Peyer's patch (tissue), 4 donors: ENCODE measurements at places on chromosomes 1 and 21. TPM values are rescaled to one million over a fixed set of nuclear protein-coding genes. Genes with fewer than 3 reads are reported as not detected.
A peak's percentile ranks its signal among the peaks of the same experiment; 100 is the strongest.

- no peak for DNase-seq
These were observed 427 bp downstream of the FAM3B start for GRCh38 chr21:41317063-41317392.

- peak; percentile 27 for DNase-seq
These were observed 2.6 kb upstream of the C1orf174 start for GRCh38 chr1:3902571-3903091.

GRCh38 chr1:246785494-246786111, 61.4 kb downstream of the SCCPDH start:
- no peak for DNase-seq

DNA sequence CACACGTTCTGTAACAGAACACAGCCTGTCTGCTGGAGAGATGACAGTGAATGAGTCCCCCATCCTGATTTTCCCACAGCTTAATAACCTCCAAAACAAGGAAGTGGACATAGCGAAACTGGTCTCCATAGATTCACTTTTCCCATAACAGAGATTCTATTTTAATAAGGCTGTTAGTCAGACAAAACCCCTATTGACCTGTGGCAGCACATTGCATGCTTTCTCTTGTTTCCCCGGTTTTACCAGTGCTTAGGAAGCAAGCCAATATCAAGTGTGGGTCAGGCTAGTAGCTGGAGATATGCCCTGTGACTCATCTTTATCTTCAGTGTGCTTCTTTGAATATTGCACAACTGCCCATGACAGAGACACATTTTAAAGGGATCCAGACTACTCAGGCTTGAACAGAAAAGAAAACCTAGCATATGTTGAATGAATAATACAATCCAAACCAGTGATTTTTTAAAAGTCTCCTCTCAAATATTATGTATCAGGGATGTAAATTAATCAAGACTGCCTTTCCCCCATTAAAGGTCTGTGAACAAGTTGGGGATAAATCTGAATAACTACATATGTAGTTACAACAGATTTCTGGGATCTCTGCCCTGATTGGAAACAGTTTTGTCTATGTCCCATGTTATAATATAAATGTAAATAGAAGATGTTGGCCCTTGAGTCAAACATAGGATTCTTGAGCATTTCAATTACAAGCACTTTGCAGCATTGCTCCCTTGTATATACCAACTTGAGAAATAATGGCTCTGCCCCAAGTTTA, 11.9 kb upstream of the CLDN8 start:
- peak; percentile 65 for DNase-seq

- no peak for DNase-seq
These were observed 62.8 kb downstream of the NGF start for GRCh38 chr1:115275216-115275615.

DNA sequence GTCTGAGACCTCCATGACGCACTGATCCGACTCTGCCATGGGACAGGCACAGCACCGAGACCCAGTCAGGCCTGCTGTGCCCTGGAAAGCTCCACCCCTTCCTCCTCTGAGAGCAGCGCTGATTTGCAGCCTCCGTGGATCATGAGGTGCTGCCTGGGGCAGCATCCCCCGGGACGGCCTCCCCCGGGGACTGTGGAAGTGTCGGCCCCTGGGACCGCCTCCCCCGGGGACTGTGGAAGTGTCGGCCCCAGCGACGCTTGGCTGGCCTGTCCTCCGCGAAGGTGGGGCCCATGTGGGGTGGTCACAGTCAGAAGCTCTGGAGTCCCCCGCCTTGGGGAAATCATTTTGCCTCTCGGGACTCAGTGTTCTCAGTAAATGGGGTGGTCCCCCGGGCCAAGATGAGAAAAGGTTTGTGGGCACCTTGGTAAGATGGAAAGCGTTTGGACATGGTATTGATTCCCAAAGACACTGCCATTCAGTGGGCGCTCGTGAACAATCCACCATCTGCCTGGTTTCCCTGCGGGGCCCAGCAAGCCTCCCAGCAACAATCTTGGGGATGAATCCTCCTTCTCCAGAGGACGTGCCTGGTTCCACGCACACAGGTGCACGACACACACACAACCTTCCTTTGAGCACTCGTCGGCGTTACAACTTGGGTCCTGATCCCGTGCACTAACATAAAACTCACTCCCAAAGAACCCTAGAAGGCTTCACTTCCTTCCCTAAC, 3.0 kb downstream of the TFF2 start:
- DNase-seq: no peak

DNA sequence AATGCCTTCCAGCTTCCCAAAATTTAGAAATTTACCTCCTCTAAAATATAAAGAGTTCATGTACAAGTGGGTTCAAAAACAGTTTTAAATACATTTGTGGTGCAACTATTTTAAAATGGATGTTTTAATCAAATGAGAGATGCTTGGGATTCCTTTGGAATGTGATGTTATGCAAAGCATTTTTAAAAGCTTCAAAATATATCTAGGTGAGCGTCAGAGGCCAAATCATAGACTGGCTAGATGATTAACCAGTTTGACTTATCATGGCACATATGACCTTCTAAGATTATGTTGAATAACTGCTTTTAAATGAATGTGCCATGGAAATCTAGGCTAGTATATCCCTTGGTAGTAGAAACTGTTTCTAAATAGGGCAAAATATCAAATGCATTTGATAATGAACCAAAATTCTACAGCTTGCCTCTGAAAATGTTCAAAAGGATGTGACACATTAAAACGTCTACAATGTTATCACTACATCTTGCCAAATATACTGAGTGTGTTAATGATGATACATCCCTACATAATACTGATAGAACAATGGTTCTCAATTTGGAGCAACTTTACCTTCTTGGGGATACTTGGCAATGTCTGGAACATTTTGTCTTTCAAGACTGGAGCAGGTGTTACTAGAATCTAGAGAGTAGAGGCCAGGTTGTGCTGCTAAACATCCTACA, 650.9 kb upstream of the ADGRL2 start:
- DNase-seq: no peak

DNA sequence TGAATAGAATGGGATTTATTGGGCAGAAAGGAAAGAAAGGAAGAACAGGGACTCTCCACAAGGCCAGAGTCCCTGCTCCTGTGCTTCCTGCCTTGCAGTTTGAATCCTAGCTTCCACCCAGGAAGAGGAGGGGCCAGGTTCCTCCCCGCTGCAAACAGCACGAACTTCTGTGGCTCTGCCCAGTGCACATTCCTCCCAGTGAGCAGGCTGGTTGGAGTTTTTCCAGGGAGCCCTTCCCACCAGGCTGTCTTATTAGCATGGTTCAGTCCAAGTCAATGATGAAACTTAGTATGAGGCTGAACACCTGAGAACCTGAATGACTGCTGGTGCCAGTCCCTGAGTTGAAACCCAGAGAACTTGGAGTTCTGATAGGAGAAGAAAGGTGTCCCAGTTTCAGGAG, 247.2 kb downstream of the DUSP10 start:
- DNase-seq: no peak

GRCh38 chr1:175434283-175434860, 241.8 kb upstream of the KIAA0040 start:
- no peak for DNase-seq

- DNase-seq: no peak
These were observed 6.8 kb upstream of the TEKT2 start for GRCh38 chr1:36076979-36077573.

DNA sequence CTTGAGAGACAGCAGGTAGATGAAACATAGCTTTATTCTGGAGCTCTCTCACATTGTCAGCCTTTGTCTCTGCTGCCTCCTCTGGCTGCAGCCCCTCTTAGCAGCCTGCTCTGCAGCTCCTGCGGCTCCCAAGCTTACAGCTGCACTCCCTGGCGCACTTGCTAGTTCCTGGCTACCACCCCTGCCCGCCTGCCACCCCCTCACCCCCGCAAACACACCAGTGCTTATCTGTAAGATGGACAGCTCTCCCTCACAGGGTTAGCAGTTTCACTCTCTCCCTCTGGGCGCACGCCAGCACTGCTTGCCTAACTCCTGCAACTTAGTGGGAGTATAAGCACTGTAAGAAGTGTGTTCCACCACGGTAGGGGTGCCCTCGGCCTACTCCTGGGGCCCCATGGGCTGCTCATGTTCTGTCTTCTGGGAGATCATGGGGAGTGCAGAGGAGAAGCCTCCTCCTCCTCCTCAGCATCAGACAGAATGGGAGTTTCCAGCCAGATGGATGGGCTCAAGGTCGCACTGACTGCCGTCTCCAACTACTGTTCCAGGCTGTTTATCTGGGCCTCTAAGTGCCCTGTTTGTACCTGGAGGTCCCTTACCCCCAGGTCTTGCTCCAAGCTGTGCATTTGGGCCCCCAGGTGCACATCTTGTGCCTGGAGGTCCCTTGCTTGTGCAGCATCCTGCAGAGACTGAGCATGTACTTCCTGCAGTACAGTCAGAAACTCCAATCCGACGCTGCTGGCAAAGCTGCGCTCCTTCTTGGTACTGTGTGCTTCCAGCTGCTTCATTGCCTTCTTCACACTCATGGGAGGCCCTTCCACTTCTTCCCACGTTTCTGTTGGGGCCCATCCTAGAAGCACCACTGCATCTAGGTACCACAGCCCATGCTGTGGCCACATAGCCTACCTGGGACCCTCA, 1388.1 kb downstream of the AMY1C start:
- DNase-seq: peak; percentile 41

DNA sequence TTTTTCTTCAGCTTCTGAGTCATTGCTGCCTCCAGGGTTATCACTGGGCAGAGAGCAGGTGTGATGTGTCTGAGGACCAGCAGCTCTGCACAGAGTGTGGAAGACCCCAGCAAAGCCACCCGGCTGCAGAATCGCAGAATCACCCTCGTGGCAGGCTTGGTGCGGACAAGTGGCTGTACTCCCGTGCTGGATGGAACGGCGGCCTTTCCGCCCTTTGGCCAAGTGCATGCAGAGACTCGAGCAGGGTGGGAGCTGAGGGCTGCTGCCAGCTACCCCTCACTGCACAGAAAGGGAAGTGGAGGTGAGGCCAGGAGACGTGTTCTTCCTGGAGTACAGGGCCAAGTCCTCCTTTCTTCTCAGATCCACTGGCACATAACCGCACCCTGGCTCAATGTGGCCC, 162.5 kb downstream of the PCBP3 start:
- DNase-seq: no peak

DNA sequence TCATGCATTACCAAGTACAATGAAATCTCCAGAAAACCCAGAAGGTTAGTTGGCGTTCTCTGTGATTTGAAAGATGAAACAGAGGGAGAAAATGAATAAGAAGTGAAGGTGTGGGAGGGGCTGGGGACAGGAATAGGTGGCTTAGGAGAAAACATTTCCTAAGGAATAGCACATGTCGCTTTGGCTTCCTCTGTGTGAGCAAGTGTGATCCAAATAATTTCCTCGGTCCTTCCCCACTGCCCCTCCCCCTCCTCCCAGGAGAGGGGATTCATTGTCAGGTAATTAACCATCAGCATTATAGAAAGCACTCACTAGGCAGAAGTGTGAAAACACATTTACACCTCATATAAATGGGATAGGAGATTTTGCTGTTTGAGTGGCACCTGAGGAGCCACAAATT, 105.5 kb downstream of the NUF2 start:
- no peak for DNase-seq

DNA sequence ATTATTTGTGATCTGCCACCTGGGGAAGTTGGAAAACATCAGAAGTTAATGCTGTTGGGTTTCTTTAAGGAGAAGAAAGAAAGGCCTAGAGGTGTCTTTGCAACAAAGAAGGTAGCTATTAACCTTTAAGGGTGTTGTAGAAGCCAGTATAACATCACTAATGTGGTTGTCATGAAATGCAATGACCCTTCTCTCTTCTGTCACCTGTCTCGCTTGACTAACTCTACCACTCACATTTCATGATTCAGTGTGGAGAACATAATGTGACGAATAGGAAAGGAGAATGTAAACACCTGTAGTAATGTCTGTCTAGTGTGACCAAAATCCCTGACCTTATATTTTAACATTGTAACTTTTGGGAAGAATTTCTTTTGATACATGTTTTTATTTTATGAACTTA, 211.7 kb upstream of the UBE2U start:
- DNase-seq: no peak

- no peak for DNase-seq
These were observed 66.0 kb downstream of the COL18A1 start for GRCh38 chr21:45470773-45471524.

DNA sequence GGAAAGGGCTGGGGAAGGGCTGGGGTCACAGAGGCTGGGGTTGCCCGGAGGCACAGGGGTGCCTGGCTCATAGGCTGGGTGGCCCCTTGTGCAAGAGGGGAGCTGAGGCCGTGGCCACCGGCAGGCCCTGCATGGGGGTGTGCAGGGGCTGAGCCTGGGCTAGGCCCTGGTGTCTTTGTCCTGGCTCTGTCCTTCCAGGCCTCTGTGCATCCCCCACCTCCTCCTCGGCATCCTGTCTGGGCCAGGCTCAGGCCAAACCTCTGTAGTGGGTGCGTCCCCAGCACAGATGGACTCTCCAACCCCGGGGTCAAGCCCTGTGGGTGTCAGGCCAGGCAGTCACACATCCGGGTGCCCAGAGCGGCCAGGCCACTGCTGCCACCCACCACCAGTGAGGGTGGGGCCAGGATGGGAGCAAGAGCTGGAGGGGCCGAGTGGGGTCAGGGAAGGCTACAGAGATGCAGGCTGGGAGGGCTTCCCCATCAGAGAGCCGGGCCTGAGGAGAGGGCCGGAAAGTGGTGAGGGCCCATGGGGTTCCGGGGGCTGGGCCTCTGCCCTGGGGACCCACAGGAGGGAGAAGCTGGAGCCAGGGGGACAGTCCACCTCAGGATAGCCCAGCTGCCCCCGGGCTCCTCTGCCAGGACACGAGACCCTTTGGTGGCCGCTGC, 19.4 kb downstream of the PANK4 start:
- no peak for DNase-seq

GRCh38 chr1:87329051-87329525, 408 bp downstream of the LMO4 start:
- DNase-seq: peak; percentile 39

DNA sequence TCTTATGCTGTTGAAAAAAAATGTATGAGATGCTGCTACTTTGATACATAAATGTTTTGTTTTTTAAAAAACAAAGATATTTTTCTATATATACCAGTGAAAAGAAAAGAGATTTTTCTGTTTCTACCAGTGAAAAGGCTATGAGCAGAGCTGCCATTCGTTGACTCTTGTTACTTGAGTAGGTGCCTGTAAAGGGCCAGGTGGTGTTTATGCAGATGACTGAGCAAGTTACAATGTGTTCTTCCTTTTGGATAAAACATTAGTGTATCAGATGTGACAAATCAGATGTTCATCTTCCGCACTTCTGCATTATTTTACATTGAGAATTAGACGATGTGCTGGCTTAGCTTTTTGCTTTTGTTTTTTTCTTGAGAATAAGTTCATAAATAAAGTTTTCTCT, 45.4 kb downstream of the BARHL2 start:
- DNase-seq: no peak

DNA sequence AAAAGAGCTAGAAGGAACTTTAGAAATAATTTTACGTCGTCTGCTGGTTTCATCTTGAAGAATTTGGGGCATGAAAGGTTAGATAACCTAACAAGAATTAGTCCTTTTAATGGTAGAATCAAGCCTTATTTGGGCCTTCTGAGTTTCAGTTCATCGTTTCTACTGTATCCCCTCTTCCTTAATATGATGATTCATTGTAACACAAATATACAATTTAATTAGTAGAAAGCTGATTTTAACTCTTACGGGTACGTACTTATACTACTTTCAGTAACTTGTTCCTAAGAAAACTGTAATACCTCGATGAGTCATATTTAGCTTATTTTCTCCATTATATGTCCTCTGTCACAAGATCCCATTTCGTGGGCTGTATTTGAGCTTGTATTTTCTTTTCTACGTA, 264.7 kb downstream of the RYR2 start:
- DNase-seq: no peak

GRCh38 chr1:154996966-154997701, 3.7 kb downstream of the LENEP start:
- DNase-seq: peak; percentile 37

The DCST2 gene
- total RNA-seq: 1.7 TPM

The SSR2 gene
- 166 TPM for total RNA-seq

The GJC2 gene
- not detected for total RNA-seq

The MEAF6 gene
- 81.7 TPM for total RNA-seq

The C1orf21 gene
- 76.5 TPM for total RNA-seq

The AADACL3 gene
- total RNA-seq: not detected

The SLC1A7 gene
- 12.8 TPM for total RNA-seq
